ENCODE measurements at places on chromosomes 1 and 21.

- no peak for DNase-seq
Observed at GRCh38 chr1:149849947-149850360, 49.4 kb upstream of the BOLA1 start.

DNA sequence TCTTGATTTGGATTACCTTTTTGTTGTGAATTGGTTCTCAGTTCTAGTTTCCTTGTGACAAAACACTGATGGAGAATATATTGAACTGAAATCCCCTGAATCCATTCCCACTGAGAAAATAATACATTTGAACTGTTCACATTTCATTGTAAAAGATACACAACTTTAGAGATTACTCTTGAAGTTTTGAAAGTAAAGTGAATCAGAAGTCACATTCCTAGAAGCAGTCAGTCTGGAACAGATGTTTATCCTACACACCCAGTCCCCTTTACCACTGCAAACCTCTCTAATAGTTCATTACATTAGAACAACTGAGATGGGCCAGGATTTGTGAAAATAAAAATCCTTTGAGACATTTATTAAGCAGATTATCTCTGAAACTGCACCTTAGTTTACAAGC lies 3.4 kb downstream of the RERE start:
- DNase-seq = no peak

- no peak for DNase-seq
Observed at GRCh38 chr1:210882414-210883221, 251.3 kb downstream of the KCNH1 start.

GRCh38 chr1:104991702-104992101 lies 1242.0 kb downstream of the AMY1C start:
- DNase-seq = no peak

DNA sequence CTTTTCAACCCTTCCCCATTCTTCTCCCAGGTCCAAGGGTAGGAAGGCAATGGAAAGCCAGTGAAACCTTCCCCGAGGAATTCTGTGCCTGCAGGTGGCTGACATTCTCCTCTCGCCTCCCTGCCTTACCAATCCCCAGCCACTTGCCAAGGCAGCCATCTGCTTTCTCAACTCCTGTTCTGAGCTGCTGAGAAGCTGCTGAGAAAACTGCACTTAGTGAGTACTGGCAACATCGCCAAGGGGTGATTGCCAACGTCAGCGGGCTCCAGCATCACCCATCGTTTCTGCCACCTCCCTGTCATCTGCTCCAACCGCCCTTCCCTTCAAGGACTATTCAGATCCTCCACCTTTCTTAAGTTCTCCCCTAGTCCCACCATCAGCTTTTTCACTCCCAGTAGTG lies 106.0 kb downstream of the PTPRU start:
- no peak for DNase-seq

DNA sequence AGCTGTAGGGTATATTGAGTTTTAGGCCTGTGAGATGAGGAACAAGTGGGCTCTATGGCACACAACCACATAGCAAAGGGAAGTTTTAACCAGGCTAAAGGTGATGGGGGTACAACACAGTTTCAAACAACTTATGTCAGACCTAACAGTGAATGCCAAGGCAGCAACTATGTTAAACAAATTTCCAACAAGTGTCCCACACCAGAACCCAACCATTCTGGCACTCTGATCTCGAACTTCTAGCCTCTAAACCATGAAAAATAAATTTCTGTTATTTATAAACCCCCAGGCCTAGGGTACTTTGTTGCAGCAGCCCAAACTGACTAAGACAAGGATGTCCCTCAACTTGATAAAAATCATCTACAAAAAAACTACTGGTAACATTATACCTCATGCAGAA lies 52.3 kb upstream of the INSL5 start:
- DNase-seq = no peak

DNA sequence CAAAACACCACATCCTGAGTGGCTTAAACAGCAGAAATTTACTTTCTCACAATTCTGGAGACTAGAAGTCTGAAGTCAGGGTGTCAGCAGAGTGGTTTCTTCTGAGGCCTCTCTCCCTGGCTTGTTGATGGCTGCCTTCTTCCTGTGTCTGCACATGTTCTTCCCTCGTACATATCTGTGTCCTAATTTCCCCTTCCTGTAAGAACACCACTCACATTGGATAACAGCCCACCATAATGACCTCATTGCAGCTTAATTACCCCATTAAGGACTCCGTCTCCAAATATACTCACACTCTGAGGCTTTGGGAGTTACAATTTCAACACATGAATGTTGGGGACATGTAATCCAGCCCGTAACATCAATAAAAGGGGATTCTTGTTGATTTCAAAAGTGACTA lies 23.4 kb downstream of the C8A start:
- DNase-seq = no peak

DNA sequence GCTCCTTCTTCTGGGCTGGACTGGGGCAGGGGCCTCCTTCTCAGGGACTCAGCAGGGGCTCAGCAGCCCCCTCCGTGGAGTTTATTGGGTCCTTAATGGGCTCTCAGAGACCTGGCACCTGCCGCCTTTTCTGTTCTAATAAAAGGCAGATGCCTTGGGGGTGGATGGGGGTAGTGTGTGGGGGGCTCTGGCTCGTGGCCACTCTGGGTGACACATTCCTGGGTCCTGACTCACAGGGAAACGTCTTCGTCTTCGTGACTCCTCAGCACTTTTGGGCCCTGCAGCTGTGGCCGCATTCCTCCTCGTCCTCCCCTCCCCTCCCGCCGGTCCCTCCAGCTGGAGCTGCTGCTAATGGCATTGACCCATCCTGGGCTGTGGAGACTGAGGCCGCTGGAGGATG lies 107.8 kb upstream of the WNT4 start:
- DNase-seq = no peak

GRCh38 chr1:173173388-173173787 lies 33.7 kb downstream of the TNFSF4 start:
- no peak for DNase-seq

DNA sequence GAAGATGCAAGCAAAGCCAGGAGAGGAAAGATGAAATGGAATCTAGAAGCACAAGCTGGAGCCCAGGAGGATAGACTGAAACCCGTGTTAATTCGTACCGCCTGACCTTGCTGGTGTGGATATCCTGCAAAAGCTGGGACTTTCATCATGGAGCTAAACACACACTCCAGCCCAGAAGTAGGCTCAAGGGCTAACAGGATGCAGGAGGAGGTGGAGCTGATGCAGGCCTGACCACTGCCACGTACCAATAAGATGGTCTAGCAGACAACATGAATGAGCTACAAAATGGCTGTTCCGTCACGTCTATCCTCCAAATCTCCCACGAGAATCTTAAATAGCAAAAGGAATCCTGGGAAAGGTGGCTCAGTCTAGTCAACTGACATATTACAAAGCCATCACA lies 270.3 kb downstream of the SDCCAG8 start:
- DNase-seq = no peak

GRCh38 chr21:32233722-32234301 lies 45.0 kb downstream of the MIS18A start:
- DNase-seq = no peak

GRCh38 chr1:159866905-159867663 lies 4.6 kb upstream of the VSIG8 start:
- DNase-seq = no peak

- no peak for DNase-seq
Observed at GRCh38 chr1:185912504-185912903, 178.3 kb downstream of the HMCN1 start.

DNA sequence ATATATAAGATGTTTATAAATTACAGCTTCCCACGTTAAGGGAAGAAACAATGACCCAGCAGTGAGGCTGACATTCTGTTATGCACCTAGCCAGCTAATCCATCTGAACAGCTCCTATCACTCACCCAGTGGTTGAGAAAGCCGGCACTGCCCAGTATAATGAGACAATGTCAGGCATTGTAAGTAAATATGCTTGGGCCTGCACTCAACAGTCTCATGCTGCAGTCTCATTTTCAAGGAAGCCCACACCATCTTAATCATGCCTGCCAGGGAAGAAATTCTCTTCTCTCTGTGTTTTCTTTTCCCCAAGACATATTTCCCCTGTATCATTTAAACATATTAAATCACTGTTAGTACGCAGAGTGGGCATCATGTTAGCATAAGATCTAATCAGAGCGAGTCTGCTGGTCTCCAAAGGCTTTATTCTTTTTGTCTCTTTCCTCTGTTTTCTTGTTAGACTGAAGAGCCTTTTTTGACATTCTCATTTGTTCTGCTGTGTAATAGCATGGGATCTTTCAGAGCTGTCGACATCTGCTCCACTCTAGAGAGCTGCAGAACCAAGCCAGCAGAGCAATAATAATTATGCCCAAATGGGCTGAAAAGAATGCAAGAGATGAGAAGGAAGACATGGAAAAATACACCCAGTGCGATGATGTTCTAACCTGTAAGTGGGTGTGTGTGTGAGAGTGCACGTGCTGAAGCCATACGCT lies 67.6 kb upstream of the SLC22A15 start:
- DNase-seq = no peak

- no peak for DNase-seq
Observed at GRCh38 chr1:170436928-170437327, 95.0 kb upstream of the GORAB start.

GRCh38 chr1:29122682-29123052 lies 1.0 kb downstream of the TMEM200B start:
- DNase-seq = no peak

DNA sequence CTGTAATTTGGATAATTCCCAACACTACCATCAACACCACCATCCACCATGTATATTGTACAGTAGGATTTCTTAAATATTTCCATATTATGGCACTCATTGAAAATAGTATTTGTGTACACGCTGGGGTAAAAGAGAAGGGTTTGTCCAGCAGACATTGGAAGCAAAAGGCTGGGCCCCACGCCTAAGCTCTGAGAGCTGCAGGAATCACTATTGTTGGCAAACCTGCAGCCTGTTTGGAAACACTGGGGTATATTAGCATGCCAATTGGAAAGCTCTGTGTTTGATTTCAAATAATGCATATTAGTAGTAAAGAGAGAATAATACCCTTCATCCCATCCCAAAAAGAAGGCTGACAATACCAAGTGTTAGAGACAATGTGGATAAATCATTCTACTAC lies 81.5 kb upstream of the DPYD start:
- no peak for DNase-seq

DNA sequence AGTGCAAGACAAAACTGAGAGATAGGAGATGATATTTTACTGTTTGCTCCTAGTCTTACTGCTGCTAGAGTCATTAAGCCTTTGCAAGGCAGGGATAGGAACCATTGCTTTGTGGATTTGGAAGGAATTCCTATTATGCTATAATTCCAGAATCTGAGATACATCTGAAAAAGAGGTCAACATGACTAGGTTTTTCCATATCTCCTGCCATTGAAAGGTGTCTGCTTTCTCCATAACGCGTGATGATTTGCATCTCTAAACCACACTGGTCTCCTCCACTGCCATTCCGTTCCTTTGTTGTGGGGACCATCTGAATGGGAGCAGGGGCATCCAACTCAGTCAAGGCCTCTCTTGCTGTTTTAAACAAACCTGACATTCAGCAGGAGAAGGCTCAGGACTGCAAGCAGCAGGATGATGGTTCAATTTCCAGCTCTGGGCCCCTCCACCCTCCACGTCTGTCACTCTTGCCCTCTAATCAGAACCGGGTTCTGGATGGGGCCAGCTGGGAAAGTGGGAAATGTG lies 45.2 kb downstream of the PLPP3 start:
- no peak for DNase-seq

GRCh38 chr1:150321826-150322166 lies 463 bp downstream of the PRPF3 start:
- DNase-seq = no peak

GRCh38 chr1:1560178-1560577 lies 14.5 kb downstream of the SSU72 start:
- no peak for DNase-seq

DNA sequence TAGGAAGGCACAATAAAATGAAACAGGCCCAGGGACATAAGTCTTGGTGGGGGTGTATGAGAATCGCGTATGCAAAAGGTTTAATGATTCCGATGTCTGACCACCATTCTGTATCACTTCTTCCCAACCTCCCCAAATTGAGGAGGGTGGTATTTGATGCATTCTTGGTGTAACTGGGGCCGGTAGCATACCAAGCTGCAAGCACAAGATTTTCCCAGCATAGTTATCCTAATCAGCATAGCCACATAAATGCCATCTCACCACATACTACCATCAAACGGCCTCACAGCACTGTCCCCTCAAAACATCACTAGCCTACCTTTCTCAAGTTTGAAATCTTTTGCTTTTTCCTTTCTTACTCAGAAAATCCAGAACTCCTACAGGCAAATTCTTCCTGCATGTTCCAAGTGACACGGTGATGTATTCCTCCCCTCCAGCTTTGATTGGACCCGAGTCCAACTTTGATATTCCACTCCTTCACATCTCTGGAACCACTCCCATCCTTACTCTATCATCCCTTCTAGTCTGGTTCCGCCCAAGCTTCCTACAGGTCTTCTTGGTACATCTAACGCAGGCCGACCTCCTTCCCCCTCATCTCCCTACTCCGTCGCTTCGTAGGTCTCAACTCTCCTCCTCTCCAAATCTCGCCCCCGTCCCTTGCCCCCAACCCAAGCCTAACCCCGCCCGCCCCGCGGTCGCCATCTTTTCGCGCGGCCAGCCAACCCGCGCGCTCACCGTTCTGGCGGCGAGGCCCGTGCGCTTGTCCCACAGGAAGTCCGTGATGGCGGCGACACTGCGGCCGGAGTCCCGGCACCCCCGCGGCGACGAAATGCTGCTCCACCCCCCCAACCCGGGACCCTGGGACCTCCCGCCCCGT lies 600 bp downstream of the CLK2 start:
- DNase-seq = no peak

- DNase-seq = no peak
Observed at GRCh38 chr21:36816561-36817130, 117.7 kb downstream of the SIM2 start.

GRCh38 chr1:235945775-235946570 lies 79.3 kb upstream of the LYST start:
- no peak for DNase-seq

DNA sequence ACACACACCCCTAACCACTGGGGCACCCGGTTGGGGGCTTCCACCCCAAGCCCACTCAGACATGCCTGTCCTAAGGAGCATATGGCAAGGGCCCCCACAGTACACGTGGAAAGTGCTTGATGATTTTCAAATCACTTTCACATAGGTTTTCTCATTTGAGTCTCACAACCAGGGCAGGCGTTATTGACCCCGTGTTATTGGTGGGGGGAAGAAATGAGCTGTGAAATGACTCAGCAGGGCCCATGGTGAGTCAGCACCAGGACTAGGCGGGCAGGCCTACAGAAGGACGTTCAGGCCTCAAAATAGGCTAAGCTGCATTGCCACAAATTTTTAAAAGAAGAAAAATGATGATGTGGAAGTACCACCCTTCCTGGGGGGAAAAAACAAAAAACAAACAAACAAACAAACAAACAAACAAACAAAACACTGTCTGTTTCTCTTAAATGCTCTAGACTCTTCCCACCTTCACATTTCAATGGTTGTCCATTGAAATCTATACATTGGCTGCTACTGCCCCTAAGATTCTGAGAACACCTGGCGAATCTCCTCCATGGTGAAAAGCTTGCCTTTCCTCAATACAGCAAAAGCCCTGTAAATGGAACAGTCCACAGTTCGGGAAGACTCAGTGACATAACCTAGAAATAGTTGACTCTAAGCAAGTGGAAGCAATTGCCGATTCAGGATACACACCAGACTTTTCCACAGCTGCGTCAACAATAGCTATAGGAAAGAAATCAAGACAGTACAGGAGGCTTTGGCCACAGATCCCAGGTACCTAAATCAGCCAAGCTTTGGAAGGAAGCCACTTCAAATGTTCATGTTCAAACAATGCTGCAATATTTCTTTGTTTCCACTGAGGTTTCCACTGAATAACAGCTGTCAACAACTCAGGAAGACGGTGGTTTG lies 234.7 kb downstream of the TOMM20 start:
- DNase-seq = no peak

- DNase-seq = no peak
Observed at GRCh38 chr1:176051902-176052518, 155.1 kb downstream of the COP1 start.

- no peak for DNase-seq
Observed at GRCh38 chr1:104163912-104164476, 414.3 kb downstream of the AMY1C start.

Data from cortex of kidney (tissue), 1 donor.